ENCODE measurements at places on chromosomes 3 and 15.

DNA sequence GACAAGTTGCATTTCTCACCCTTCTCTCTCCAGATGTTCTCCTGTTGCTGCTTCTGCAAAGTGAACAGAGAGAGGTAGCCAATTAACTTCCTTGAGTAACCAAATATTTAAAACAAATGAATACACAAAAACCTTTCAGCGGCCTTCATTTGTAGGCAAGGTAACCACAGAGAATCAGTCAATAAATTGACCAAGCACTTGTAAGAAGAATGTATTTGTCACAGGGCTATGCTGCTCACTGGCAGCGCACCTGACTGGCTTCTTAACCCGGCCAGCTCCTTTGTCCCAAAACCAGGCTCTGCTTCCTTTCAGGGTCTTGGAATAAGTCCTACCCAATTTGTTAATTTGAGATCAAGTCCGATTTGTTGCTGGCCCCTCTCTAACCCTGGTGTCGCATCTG lies 43.5 kb upstream of the STXBP5L start:
- DNase-seq: no peak

GRCh38 chr3:137259089-137259488 lies 301.3 kb downstream of the IL20RB start:
- DNase-seq: no peak

DNA sequence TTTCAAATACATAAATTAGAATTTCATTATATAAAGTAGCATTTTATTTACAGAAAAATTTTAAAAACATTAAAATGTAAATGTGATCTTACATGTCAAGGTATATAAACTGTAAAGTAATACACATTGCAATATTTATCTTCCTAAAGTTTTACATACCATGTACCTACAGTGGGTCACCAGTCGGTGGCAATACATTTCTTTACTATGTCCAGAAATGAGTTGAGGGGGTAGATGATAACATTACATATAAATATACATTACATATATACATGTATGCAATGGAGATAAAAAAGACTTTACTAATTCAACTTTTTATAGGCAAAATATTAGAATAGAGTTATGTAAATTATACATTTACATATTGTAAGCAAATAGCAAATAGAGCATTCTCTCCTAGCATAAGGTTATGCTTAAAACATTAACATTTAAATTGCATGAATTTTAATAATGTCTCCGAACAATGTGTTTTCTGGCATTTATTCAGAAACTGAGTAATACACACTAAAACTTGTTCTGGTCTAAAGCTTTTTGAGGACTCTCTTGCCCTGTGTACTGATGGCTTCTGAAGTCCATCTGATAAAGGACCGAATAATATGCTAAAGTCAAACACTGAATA lies 93.3 kb upstream of the NLGN1 start:
- DNase-seq: no peak

DNA sequence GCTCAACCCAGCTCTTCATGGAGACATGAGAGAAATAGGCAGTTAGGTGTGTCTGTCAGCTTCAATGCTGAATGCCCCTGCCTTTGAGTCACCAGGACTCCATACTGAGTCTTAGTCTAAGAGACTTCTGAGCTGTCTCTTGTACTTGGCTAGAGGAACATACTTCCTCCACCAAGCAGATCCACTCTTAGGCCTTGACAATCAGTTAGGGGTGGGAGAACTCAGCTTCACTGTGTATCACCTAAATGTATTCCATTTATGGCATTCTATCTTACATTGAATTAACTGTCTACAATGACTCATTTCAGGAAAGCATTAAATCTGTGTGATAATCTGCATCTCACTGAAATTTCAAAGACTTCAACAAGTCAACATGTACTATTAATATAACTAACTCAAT lies 66.0 kb downstream of the STAC start:
- no peak for DNase-seq

DNA sequence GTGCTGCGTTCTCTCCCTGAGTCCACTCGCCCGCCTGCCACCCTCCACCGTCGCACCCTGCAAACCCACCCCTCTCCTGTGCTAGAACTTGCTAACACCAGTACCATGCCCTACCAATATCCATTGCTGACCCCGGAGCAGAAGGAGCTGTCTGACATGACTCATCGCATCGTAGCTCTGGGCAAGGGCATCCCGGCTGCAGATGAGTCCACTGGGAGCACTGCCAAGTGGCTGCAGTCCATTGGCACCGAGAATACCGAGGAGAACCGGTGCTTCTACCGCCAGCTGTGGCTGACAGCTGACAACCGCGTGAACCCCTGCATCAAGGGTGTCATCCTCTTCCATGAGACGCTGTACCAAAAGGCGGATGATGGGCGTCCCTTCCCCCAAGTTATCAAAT lies 4.9 kb upstream of the ALAS1 start:
- no peak for DNase-seq

GRCh38 chr3:129933471-129933870 lies 40.0 kb upstream of the TMCC1 start:
- no peak for DNase-seq

GRCh38 chr15:63930034-63930433 lies 96.3 kb upstream of the HERC1 start:
- DNase-seq: no peak

GRCh38 chr3:122564155-122564912 lies at the start of the genes DTX3L and PARP9:
DTX3L (plus strand) TSS chr3:122564338; CDS start chr3:122564427, 89 bp downstream.
PARP9 (minus strand) TSS chr3:122564300; CDS start chr3:122559620, 4,680 bp downstream.
- peak; percentile 37 for DNase-seq

DNA sequence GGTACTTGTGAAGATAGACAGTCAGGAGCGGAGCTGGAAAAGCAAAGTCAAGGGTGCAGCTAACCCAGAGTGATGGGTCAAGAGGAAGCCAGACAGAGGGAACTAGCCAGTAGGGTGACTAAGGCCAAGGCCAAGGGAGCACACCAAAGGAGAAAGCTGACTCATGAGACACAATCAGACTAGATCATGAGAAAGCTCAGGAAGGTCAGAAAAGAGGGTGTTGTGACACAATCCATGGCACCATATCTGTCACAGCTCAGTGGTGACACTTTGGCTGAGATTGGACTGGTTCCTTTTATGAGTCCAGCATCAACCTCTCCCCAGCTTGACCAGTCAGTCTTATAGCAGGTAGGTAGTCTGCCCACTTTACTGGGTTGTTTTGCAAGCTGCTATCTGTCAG lies 22.2 kb downstream of the P2RY1 start:
- no peak for DNase-seq

GRCh38 chr15:42090781-42091180 lies 3.6 kb downstream of the PLA2G4D start:
- DNase-seq: no peak

GRCh38 chr3:33989229-33989628 lies 190.8 kb downstream of the PDCD6IP start:
- DNase-seq: no peak

- no peak for DNase-seq
Observed at GRCh38 chr3:159760046-159760445, 228.6 kb upstream of the IL12A start.

GRCh38 chr3:139811331-139811730 lies 123.7 kb upstream of the CLSTN2 start:
- no peak for DNase-seq

- DNase-seq: no peak
Observed at GRCh38 chr3:179244878-179245277, 6.0 kb downstream of the KCNMB3 start.

- no peak for DNase-seq
Observed at GRCh38 chr3:4977853-4978203, 1.4 kb upstream of the BHLHE40 start.

DNA sequence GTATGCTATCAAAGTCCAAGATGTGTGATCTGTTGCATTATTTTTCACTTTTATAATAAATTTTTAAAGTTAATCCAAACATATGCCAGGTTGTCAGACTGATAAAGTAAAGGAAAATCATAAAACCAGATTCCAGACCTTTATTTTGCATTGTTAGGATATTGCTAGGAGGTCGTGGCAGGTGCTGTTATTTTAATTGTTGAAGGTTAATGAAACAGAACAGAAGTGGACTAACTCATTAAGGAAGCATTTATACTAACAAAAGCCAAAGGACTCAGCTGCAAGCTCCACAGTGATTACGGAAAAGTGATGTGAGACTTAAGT lies 63.1 kb downstream of the DCLK3 start:
- DNase-seq: no peak

Data from stimulated activated CD4-positive, alpha-beta T cell treated with anti-CD3 and anti-CD28 coated beads, TNF-alpha, amount 100 ng/mL, for 1 hour (primary cell).